Stimulated activated CD4-positive, alpha-beta T cell treated with anti-CD3 and anti-CD28 coated beads, Interleukin-12 subunit alpha, Interleukin-12 subunit beta, amount 100 ng/mL, for 24 hours (primary cell): ENCODE measurements at places on chromosomes 6 and 20.

- DNase-seq = no peak
These were observed 43.9 kb downstream of the SRC start for GRCh38 chr20:37389844-37390275.

DNA sequence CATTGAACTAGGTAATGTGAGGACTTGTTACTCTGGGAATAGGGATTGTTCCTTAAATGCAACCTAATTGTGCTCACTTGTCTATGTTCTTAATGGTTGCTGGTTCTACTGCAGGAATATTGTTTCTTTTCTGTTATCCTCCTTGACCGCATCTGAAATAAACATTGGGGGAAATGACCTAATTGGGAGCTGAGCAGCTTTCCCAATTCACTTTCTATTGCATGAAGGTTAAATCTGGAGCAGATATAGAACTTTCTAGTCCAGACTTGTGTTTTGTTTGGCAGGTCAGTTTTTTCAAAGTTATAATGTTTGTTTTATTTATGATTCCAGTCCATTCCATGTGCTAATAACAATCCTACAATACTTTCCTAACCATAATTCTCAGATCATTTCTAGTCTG is 981.0 kb upstream of the CITED2 start:
- DNase-seq = no peak

DNA sequence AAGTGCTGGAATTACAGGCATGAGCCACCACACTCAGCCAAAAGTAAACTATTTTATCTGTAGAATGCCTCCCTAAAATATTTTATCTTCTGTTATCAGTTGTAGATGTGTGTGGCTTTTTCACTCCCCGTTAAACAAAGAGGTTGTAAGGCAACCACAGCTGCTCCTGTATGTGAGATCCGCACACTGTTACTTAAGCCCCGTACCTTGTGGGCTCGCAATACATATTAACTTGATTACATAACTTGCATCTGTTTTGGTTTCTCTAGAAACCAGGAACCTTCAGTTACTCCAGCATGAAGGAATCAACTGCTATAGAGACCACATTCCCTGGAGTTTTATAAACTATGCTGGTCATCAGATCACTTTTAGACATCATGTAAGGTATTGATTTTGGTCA is 420.1 kb upstream of the SLC35B3 start:
- no peak for DNase-seq

- DNase-seq = no peak
These were observed 40.2 kb downstream of the FOXP4 start for GRCh38 chr6:41586252-41587007.

DNA sequence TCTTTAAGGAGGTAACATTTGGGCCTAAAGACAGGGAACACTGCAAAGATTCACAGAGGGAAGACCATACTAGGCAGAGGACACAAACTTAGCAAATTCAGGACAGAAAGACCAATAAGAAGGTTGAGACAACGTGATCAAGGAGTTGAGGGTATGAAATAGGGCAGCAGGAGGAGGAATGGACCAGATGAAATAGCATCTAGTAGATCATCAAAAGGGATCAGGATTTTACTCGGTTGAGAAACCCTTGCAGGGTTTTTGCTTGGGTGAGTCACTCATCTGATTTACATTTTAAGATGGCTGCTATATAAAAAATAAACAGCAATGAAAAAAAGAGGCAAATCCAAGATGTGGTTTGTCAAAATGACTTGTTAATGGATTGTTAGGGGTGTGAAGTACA is 4.7 kb downstream of the BCLAF1 start:
- DNase-seq = no peak

- DNase-seq = no peak
These were observed 98.7 kb upstream of the SGK1 start for GRCh38 chr6:134416418-134417154.

DNA sequence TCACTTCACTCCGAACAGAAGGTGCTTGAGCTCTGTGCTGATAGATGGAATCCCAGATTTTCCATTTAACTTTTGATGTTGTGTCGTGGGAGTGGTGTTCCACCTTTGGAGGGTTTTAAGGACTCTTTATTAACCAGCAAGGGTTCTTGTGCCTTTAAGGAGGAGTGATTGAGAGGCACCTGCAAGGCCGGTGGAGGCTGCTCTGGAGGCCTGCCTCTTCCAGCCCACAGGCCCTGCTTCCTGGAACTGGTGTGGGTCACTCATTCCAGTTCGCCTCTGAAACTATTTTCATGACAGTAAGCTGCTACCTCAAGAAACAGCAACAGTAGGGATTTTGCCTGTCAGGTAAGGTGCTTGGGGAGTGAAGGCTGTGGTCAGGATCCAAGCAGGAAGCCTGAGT is 58.8 kb upstream of the APCDD1L start:
- DNase-seq = no peak

GRCh38 chr6:113980937-113981554 is 10.1 kb upstream of the HDAC2 start:
- no peak for DNase-seq

DNA sequence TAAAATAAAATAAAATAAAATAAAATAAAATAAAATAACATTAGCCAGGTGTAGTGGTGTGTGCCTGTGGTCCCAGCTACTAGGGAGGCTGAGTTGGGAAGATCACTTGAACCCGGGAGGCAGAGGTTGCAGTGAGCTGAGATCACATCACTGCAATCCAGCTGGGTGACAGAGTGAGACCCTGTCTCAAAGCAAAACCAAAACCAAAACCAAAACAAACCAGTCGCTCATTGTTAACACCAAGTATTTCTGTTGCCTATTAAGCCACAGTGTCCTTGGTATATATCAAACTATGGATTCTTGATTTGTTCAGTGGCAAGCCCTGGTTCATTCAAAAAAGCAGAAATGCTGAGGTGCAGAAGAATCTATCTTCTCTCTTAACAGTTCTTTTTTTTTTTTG is 65.7 kb downstream of the PYGB start:
- no peak for DNase-seq

DNA sequence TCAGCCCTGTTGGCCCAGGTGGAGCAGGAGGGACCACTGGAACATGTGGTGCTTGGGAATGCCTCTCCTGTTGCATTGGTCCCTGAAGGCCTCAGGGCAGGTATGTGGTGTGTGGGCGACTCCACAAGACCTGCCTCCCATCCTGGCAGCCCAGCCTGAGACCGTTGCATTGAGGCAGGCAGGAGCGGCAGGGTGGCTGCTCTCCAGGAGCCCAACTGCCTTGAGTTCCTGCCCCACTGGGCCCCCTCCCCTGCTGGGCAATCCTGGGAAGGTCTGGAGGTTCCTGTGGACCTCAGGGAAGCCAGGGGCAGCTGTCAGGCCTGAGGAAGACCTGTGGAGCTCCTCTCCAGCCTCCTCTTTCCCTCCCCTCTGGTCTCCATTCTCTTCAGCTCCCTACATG is 19.8 kb downstream of the MAVS start:
- no peak for DNase-seq

DNA sequence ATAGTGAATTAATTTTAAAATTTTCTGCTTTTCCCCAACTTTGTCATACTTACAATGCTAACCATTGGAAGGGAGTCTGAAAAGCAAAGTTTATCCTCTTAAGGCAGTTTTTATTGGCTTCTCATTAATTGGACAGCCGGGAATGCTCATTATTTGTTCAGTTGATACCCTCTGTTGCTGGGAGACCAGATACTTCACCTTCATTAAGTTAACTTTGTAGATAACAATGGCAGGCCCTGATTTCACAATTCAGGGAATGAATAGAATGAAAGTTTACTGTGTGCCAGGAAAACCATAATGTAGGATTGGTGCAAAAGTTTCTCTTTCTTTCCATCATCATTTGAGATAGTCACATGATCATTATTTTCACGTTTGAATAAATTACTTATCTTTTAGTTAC is 49.0 kb downstream of the COL19A1 start:
- no peak for DNase-seq

- no peak for DNase-seq
These were observed 469.7 kb downstream of the CDKAL1 start for GRCh38 chr6:21003780-21004541.

DNA sequence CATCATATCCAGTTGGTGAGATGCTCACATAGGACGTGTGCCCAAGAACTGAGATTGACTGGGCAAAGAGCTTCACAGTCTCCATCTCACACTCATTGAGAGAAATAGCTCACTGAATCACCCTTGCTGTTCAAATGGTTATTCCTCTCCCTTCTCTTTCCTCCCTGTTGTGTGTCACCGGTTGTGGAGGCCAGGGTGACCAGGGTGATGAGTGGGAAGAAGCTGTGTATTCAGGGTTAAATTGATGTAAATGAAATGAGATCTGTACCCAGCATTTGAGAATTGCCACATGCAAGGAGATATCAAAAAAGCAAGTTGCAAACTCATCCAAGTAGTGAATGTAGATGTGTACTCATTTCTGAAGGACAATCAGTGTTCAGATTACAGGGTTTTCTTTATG is 36.6 kb upstream of the VAPB start:
- DNase-seq = no peak

DNA sequence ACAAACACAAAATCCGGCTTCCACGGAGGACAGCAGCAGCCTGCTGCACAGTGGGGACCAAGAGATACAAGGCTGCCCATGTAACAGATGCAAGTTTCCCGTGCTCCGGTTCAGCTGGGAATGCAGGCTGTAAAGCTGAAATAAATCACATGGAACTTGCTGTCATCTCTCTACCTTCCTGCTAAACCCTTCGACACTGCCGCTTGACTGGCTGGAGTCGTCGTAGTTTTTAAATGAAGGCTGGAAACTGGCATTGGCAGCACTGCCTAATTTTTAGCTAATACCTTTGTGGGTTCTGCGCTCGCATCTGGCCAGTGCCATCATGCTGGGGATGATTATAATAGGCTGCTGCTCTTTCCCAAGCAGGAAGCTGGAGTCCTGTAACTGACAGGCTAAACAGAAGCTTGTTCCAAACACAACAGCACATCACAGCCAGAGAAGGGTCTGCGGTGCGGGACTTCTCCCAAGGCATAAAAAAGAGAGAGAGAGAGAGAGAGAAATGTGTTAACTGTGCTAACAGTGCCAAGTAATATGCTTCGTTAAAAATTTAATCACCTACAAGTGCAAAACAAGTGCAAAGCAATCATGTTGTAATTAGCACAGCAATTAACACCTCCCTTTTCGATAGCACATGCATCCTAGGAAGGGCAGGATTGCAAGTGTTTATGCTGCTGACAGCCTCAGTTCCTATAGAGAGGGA is 146.1 kb downstream of the TFAP2A start:
- DNase-seq = no peak

DNA sequence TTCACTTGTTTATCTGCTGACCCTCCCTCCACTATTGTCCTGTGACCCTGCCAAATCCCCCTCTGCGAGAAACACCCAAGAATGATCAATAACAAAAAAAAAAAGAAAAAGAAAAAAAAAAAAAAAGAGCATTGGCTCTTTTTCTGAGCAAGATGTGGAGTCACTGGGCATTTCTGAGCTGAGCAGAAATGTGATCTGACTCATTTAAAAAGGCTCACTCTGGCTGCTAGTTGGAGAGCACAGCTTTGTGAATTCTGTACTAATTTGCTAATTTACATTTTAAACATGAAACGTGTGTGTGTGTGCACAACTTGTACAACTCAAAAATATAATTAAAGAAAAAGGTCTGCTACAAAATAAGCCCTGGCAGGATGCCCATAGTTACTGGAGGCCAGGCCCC is 20.2 kb downstream of the SCML4 start:
- DNase-seq = no peak

GRCh38 chr20:2741463-2741862 is 48.9 kb downstream of the EBF4 start:
- no peak for DNase-seq

DNA sequence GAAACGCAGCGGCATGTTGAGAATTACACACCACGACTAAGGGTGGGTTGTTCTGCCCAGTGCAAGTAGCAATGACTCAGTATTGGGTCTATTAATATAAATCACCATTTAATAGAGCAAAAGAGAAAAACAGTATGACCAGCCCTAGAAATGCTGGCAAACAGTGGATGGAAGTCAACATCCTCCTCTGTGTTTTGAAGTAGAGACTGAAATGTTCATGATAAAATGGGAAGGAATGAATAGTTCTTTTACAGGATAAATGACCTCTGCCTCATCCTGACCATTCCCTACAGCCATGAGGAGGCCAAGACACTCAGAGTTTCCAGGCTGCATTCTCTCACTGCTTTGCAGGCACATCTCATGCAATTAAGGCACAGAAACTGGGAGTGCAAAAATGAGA is 111.8 kb downstream of the PSMB1 start:
- DNase-seq = no peak

GRCh38 chr6:153073841-153074240 is 57.2 kb downstream of the RGS17 start:
- no peak for DNase-seq

GRCh38 chr20:50743087-50743486 is 11.7 kb downstream of the PARD6B start:
- no peak for DNase-seq

GRCh38 chr20:23165307-23165750 is 79.2 kb upstream of the CD93 start:
- no peak for DNase-seq

DNA sequence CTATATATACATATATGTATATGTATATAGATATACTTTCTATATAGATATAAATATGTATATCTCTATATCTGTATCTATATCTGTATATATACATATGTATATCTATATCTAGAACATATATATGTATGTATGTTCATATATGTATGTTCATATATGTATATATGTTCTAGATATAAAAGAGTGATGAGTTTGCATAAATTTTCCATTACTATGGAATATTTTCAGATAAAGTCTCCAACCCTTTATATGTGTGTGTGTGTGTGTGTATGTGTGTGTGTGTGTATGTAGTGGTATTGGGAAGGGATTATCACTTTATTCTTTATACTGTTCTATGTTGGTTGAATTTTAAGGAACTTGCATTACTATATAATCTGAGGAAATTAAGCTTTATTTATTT is 33.3 kb downstream of the SYNE1 start:
- DNase-seq = no peak

DNA sequence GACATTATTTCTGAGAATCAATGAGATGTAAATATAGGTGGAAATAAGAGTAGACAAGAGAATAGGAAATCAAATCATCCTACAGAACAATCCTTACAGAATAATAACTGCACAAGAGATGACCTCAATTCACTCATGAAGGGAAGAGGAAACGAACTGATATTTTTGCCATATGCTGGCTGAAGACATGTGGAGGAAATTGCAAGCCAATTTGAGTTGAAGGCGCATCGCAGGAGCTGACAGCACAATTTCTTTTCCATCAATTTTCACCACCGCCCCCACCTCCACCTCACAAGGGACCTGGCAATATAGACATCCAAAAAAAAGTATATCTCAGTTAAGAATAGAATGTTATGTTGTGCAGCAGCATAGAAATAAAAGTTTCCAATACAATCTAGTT is 20.3 kb downstream of the CITED2 start:
- DNase-seq = no peak

DNA sequence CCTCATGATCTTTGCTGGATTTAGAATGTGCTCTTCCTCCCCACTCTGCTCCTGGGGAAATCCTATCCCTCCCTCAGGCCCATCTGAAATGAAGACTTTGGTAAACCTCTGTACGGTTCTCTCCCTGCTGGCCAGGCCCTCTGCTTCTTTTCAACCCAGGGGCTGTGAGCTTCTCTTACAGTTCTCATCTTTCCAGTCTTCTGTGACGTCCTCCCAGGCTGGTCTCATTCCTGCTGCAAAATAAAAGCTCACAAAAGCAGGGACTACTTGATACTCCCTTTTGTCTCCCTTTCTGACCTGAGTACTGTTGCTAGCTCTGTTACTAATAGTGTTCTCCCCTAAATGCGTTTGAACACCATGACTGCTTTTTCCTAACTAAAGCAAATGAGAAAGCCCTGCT is 46.3 kb downstream of the UNC5CL start:
- DNase-seq = no peak
